ENCODE measurements at places on chromosomes 3 and 15.

DNA sequence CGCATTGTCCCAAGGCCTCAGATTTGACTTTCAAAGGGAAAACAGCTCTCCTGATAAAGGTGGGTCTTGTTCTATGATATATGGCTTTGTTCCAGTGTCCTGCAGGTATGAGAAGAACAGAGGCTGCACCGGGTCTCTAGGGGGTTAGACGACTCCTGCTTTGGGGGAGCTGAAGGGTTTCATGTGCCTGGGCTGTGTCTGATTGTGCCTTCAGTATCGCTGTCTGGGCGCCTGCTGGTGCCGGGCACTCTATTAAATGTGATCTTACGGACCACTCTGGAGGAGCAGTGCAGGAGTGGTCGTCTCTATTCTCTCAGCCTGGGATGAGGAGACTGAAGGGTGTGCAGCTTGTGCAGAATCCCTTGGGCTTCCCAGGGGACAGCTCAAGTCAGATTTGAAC lies 16.0 kb downstream of the PAQR5 start:
- no peak for DNase-seq

DNA sequence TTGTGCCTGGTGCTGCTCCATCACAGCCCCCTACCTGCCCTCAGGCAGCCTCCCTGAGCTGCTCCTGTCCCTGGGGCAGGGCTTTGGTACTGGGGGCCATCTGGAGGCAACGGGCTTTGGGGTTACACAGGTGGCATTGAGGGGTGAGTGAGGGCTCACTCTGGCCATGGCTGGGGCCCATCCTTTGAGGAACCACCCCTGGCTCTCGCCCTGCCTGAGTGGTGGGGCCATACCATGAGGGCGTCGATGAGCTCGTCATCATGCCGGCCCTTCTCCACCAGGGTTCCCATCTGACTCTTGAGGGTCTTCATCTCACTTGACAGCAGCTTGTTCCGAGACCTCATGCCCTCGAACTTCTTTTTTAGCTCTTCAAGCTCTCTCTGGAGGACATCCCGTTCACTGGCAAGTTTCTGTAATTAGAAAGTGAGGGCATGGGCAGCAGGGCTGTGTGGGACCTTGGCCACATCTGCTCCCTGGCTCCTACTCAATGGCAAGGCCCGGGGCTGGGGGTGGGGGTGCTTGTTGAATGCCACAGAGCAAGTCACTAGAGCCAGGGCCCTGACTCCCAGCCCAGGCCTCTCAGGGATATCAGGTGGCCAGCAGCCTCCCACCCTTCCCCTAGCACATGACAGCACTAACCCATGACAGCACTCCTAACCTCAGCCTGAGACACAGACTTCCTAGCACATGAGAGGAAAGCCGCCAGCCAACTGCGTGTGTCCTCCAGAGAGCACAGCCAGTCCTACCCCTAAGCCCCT lies 33.5 kb downstream of the CCDC13 start:
- DNase-seq: no peak

- DNase-seq: no peak
Measured at GRCh38 chr3:171511450-171511849, 51.2 kb upstream of the TNIK start.

GRCh38 chr15:41836073-41836472 lies 2.6 kb upstream of the PLA2G4B start:
- DNase-seq: no peak

GRCh38 chr3:173983343-173983742 lies 585.8 kb downstream of the NLGN1 start:
- DNase-seq: no peak

- DNase-seq: no peak
Measured at GRCh38 chr15:63038926-63039673, 3.4 kb upstream of the TPM1 start.

- DNase-seq: no peak
Measured at GRCh38 chr3:39707314-39707909, 102.0 kb upstream of the MYRIP start.
